ENCODE measurements at places on chromosomes 4 and X. TPM values are rescaled to one million over a fixed set of nuclear protein-coding genes. Genes with fewer than 3 reads are reported as not detected.

The TLL1 gene
- total RNA-seq: 1.5 TPM

The CPE gene
- 116 TPM for total RNA-seq

The SPANXN1 gene
- total RNA-seq: not detected

The MTMR1 gene
- total RNA-seq: 21.6 TPM

The SRPX2 gene
- total RNA-seq: 26.8 TPM

The TDO2 gene
- total RNA-seq: 1.8 TPM

The ATRX gene
- total RNA-seq: 124 TPM

The SASH3 gene
- total RNA-seq: not detected

All from fibroblast of the aortic adventitia (primary cell).